ENCODE measurements at places on chromosomes 5 and 9.

- DNase-seq: no peak
These were observed 97.5 kb upstream of the RPS23 start for GRCh38 chr5:82375488-82376244.

- peak; percentile 40 for DNase-seq
These were observed 122.9 kb downstream of the CDC42SE2 start for GRCh38 chr5:131386779-131387178.

GRCh38 chr5:142808878-142809598, 38.9 kb downstream of the ARHGAP26 start:
- no peak for DNase-seq

DNA sequence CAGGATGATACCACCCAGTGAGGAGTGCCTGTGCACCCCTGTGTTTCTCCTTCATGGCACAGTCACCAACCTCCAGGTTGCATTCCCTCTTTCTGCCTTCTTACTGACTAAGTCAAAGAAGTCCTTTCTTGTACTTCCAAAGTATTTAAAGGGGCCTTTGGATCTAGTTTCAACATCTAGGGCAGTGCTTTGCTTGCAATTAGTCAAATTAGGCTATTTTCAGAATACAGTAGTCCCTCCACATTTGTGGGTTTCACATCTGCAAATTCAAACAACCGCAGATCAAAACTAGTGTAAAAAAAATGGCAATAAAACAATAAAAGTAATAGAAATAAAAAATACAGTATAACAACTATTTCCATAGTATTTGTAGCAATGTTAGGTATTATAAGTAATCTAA, 333.9 kb upstream of the SEMA6A start:
- DNase-seq: no peak

DNA sequence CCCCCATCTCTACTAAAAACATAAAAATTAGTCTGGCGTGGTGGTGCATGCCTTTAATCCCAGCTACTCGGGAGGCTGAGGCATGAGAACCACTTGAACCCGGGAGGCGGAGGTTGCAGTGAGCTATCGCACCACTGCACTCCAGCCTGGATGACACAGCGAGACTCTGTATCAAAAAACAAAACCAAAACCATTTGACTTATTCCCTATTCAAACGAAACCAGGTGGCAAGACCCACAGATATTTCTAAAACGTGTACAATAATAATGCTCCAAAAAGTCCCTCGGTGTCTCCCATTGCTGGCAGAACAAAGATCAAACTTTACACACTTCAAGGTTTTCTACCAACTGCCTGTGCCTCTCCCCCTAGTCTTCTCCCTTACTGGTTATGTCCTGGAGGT, 29.8 kb downstream of the HMGCR start:
- DNase-seq: no peak

DNA sequence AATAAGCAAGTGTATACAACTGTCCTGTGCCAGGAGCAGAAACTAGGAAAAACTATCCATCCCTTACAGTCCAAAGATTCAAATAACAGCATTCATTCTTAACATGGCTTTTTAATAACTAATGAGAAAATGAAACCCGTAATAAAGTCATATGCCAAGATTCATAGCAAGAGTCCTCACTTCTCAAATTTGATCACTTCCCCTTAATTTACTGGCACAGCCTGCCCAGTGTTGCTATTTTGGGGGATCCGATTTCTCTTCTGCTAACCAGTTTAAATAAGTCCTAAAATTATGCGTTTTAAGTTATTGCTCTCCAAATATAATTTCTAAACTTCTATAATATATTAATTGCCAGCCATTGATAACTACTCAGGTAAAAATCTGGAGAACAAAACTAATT, 177.0 kb upstream of the PTGER4 start:
- DNase-seq: no peak

DNA sequence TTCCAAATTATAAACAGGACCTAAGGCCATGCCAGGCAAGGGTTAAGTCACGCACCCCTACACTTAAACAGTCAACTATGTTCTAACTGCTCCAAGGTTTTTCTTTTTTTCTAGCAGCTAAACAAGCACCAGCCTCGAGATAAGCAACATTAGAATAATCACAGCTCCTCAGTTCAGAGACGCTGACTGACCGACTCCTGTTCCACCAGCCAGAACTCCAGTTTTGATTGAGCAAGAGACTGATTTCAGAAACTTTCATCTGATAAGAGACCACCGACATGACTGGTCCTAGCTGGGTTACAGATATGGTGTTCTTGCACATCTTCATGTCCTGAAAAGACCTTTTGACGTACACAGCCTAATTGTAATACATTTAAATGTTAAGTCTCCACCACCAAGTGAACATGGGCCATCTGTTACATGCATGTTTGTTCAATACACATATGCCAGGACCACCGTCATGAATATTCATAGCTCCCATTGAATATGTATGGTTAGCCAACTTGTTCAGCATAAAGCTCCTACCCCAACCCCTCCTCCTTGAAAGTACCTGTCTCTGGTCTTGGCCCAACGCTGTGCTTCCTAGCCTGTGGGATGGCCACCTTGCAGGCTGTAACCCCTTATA, 23.7 kb upstream of the OTULINL start:
- DNase-seq: peak; percentile 42

GRCh38 chr5:72101828-72102227, 5.4 kb upstream of the MAP1B start:
- peak; percentile 53 for DNase-seq

GRCh38 chr9:107472581-107473340, 16.8 kb downstream of the KLF4 start:
- DNase-seq: no peak

- no peak for DNase-seq
These were observed 616.8 kb downstream of the TLE4 start for GRCh38 chr9:80188579-80188978.

GRCh38 chr5:108548684-108549596, 167.0 kb upstream of the FBXL17 start:
- DNase-seq: no peak

DNA sequence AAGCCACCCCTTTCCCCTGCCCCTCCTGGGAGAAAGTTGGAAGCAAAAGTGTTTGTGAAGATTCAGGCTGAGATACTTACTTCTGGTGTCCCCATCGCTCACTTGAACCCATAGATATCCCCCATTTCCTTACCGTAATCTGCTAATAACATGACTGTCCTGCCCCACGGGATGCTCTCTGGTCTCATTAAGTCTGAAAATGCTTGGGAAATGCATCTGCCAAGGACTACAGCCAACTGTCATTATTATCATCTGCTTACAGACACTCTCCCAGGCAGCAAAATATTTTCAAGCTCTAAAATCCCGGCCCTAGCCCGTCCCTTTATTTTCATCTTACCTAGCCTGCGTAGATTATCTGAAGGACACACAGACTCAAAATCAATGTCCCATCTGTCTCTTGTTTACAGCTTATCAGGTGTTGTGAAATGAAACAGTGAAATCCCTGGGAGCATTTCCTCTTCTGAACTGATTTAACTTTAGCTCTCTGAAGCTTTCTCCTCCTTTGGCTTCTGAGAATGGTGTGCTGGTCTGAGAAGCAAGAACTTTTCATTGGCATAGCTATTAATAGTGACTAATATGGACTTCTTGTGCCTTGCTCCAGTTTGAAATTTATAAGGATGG, 126.9 kb upstream of the OSMR start:
- DNase-seq: no peak

- DNase-seq: no peak
These were observed 20.3 kb upstream of the ABCA1 start for GRCh38 chr9:104948277-104948676.

- DNase-seq: no peak
These were observed 113.3 kb downstream of the MAPKAP1 start for GRCh38 chr9:125593581-125594222.

DNA sequence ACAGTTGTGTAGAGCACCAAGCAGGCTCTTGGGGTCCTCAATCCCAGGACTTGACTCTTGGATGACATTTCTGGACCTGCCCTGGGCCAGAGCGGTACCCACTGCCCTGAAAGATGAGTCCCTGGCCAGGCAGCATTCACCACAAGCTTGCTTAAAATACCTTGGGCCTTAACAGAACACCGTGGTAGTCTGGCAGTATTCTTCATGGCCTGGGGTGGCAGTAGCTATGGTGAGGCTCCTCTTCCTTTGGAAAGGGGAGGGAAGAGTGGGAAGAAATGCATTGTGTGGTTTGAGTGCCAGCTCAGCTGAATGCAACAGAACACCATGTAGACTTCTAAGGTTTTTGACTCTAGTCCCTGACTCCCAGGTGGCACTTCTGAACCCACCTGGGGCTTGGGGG, 29.4 kb upstream of the IRGM start:
- no peak for DNase-seq

DNA sequence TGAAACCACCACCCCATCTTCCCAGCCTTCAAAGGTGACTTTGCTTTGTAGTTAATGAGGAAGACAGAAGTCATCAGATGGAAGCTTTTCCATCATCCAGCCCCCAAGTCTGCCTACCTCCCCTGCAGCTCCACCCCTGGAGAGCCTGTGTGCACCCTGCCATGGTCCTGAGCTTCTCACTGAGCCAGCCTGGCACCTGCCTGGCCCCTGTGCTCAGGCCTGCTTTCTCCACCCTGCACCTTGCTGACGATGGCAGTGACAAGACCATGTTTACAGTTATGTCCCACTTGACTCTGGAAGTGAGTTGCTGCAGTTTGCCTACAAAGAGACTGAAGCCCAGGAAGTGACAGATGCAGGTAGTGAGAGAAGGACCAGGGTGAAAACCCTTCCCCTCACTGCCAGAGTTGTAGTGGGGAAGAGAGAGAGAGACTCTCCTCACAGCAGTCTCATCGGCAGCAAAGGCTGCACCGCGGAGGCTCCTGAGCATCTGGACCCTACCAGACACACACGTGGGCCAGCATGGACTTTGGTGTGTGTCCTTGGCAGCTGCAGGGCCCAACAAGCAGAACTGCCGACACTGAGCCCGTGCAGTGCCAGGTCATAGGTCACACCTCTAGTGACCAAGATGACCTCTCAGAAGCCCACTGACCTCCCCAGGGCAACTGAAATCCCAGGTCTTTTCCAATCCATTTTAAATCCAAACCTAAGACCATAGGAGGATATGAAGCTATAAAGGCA, 107.1 kb downstream of the CACNA1B start:
- DNase-seq: no peak

- no peak for DNase-seq
These were observed 55.4 kb downstream of the WDR36 start for GRCh38 chr5:111147502-111147901.

DNA sequence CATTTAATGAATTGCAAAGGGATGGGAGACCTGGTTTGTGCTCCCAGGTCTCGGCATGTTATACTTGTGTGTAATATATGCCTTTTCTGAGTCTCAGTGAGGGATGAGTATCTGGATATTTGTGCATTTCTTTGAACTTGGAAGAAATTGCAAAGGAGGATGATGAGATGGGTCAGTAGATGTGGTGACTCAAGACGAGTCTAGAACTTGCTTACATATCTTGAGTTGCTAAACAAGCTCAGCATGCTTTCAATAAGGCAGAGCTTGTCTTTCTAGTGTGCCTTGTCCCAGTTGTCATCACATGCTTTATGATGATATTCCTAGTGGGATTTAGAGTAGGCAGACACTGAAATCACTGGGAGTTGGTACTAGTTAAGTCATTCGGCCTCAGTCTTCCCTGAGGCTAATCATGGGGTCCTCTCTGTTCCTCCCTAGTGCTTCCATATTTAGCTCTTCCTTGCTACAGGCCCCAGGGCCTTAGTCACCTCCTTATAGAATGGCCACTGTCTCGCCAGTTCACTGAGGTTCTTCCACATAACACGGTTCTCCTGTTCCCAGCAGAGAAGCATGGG, 222.3 kb downstream of the ARRDC3 start:
- no peak for DNase-seq

DNA sequence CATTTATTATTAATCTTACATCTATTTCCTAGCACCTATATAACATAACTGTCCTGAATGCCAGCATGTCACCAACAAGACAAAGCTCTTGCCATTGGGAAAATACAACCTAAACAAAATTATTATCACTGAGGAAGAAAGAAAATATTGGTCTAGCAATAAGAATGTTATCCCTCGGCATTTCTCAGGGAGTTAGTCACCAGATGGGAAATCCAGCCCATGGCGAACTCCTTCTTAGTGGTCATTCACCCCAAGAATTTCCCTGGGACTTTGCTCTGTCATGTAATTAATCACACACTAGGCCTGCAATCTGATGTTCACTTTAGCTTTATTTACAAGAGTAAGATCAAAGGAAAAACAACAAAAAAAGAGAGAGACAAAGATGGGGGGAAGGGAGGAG, 56.1 kb upstream of the TAS2R1 start:
- peak; percentile 87 for DNase-seq

GRCh38 chr9:122186301-122186700, 26.6 kb downstream of the MORN5 start:
- DNase-seq: no peak

- peak; percentile 77 for DNase-seq
These were observed at the start of gene MEF2C for GRCh38 chr5:88883059-88883835. Gene MEF2C (minus strand): TSS chr5:88883184. CDS start chr5:88823788, 59,396 bp downstream.

GRCh38 chr9:82599336-82599949, 463.5 kb downstream of the RASEF start:
- DNase-seq: no peak

- peak; percentile 25 for DNase-seq
These were observed 2.5 kb upstream of the NRARP start for GRCh38 chr9:137304383-137305059.

DNA sequence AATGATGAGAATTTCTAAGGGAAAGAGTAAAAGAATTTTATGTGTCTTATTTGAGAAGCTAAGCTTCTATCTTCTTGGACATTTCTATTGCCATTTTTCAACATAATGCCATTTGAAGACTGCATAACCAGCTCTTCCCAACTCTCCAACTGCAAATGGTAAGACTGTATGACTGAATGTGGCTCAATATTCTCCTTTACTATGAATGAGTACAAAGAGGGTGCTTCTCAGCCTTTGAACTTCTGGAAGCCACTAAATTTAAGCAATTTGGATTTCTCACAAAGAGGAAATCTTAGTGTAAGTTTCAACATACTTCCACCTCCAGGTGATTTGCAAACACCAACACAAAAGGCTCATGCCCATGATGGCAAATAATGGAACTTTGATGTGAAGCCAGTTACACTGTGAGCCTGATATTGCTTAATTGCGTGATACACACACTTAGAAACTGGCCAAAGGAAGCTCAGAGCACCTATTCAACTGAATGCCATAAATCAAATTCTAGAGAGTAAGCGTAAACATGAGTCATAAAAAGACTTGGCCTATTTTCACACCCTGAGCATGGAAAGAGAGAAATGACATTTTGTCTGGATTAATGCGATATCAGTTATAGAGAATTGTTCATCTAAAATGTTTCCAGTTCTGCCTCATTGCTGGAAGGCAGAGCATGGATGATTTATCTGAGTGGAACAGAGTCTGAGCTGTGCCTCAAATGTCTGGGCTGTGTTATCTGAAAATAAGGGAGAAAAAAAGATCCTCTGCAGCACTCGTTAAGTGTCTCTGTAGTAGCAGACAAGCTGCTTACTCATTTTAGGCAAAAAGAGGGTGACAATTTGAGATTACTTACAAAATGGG, 145.3 kb downstream of the PLK2 start:
- DNase-seq: no peak

All from iris pigment epithelial cell (primary cell).